Activated T-cell treated with anti-CD3 and anti-CD28 coated beads, Interleukin-2, amount 50 U/mL, for 72 hours (primary cell): ENCODE measurements at places on chromosomes 12 and 14. TPM values are rescaled to one million over a fixed set of nuclear protein-coding genes. Genes with fewer than 3 reads are reported as not detected.

Gene KRT4
- not detected for total RNA-seq

DNA sequence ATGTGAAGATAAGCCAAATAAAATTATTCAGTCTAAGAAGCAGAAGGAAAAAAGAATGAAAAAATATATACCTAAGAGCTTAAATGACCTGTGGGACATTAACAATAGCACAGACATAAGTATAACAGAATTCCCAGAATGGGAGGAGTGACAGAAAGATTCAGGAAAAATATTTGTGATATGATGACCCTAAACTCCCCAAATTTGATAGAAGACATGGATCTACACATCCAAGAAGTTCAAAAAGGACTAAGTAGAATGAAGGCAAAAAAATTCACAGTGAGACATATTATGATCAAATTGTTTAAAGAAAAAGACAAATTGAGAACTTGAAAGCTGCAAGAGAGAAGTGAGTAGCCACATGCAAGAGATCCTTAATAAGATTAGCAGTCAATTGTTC lies 211.4 kb upstream of the OR4E1 start:
- no peak for DNase-seq

Gene TMCC3
- 0.77 TPM for total RNA-seq

Gene AQP6
- total RNA-seq, result not detected

GRCh38 chr14:78282437-78282836 lies 112.3 kb downstream of the NRXN3 start:
- DNase-seq, result no peak

Gene FOXG1
- total RNA-seq, result not detected

DNA sequence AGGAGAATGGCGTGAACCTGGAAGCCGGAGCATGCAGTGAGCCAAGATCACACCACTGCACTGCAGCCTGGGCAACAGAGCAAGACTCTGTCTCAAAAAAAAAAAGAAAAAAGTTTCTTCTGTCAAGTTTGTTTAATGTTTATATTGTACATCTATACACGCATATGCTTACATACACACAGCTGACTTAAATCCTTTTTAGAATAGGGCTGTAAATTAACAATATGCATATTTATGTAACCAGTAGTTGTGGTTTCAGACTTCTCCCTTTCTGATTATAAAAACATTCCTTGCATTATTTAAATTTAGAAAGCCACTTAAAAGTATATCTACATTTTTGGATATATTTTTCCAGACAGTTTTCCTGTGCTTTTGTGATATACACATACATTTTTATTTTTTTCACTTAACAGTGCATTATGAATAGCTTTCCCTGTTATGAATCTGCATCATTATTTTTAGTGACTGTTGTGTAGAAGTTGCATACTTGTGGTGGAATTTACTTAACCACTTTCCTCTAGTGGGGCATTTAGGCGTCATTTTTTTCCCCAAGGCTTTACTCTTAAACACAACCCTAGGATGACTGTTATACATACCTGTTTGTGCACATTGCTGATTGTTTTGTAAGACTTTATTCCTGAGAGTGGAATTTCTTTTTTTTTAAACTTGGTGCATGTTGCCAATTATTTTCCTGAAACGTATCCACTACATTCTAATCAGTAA lies 29.4 kb downstream of the POLR3B start:
- DNase-seq, result no peak

Gene TAS2R31
- 2.9 TPM for total RNA-seq

Gene DNAI7
- total RNA-seq, result 0.17 TPM

DNA sequence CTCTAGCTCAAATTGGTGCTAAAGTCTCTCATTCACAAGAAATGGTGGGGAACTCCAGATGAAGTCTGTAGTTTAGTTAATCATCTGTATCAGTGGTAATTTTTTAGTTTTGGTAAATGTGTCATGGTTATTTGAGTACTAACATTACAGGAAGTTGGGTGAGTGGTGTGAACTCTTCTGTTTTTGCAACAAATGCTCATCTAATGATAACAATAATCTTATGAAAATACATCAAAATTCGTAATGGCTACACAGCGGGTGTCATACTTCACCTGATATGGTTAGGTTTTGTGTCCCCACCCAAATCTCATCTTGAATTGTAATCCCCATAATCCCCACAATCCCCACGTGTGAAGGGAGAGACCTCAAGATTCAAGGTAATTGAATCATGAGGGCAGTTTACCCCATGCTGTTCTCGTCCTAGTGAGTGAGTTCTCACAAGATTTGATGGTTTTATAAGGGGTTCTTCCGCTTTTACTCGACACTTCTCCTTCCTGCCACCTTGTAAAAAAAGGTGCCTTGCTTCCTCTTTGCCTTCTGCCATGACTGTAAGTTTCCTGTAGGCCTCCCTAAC lies 209.3 kb upstream of the FOXN3 start:
- peak; percentile 33 for DNase-seq

GRCh38 chr12:48862760-48863159 lies 2.9 kb downstream of the RND1 start:
- DNase-seq, result no peak

Gene FAR2
- total RNA-seq, result 2.3 TPM

DNA sequence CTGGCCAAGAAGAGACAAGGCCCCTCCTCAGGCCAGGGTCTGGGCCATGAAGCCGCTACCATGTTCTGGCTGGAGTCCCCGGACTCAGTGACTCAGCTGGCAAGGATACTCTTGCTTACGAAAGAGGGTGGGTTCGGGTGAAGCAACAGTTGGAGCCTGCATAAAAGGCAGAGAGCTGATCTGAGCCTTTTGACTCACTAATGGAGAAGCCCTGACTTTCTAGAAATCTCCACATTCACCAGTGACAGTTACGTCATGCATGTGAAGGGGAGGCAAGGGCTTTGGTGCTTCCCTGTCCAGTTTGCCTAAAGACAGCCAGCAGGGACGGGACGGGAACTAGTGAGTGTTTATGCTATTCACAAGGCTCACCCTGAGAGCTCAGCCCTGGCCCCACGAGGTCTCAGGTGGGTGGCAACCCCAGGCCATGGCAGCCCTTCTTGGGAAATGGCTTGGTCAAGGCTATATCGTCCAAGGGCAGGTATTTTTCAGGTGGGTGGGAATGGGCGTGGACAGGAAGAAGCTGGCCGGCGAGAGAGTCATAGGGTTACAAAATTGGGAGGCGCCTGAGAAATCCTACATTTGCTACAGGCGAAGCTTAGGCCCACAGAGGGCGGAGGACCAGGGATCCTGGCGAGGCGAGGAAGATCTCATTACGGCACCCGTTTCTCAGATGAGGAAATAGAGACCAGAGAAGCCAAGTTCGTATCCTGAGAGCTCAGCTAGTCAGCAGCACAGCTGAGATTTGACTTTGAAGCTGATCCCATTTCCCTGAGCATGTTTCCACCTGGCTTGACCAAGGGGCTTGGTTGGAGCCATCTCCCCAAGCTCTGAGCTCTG lies 314.6 kb downstream of the BCL11B start:
- no peak for DNase-seq

Gene LIN7A
- not detected for total RNA-seq

- DNase-seq, result no peak
Observed at GRCh38 chr12:57183939-57184725, 32.5 kb upstream of the NXPH4 start.

- DNase-seq, result no peak
Observed at GRCh38 chr12:128059621-128060370, 207.2 kb upstream of the TMEM132C start.

Gene MUCL1
- total RNA-seq, result not detected

DNA sequence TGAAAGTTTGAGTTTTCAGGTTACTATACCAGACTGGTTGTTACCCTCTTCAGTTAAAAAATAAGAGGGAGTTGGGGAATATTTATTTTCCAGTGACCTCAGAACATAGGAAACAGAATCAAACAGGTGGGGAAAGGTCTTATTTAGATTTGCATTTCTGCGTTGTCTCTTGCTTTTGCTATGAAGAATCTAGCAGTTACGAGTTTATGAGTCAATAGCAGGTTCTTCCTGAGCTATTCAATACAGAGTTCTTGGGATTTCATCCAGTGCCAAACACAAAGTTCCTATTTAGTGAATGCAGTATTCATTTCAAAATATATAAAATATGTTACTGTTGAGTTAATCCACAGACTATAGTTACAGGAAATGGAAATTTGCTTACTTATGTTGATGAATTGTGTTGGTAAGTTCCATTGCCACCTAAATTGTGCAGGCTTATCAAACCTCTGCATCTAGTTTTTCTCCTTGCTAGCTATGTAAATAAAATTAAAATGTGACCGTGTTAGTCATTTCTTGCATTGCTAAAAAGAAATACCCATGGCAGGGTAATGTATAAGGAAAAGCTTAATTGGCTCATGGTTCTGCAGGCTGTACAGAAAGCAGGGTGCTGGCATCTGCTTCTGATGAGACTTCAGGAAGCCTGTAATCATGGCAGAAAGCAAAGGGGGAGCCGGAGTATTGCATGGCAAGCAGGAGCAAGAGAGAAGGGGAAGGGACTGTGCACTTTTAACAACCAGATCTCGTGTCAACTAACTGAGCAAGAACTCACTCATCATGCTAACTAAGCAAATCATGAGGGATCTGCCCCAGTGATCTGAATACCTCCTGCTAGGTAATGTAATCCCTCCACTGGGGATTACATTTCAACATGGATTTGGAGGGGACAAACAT lies 110.2 kb downstream of the KTN1 start:
- DNase-seq, result no peak

GRCh38 chr12:10158406-10158805 lies 13.5 kb downstream of the OLR1 start:
- DNase-seq, result no peak

GRCh38 chr12:15597125-15597830 lies 191.9 kb downstream of the EPS8 start:
- no peak for DNase-seq
